NCI-H2029 (cell line): ENCODE measurements at places on chromosomes 16 and 17.

DNA sequence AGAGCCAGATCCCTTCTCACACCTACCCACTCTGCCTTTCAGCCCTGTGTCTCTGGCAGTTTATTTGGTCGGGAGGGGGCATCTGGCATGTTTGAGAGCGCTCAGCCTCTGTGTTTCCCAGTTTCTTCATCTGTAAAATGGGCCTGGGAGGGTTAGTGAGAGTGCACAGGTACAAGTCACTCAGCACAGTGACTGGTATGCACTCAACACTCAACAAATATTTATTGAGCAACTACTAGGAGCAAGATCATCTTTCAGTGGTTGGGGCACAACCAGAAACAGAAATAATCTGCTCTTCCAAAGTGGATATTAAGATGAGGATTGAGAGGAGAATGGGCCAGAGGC lies 13.7 kb upstream of the SRCIN1 start:
- DNase-seq = no peak

- no peak for DNase-seq
Observed at GRCh38 chr16:66395806-66396555, 29.5 kb downstream of the CDH5 start.

DNA sequence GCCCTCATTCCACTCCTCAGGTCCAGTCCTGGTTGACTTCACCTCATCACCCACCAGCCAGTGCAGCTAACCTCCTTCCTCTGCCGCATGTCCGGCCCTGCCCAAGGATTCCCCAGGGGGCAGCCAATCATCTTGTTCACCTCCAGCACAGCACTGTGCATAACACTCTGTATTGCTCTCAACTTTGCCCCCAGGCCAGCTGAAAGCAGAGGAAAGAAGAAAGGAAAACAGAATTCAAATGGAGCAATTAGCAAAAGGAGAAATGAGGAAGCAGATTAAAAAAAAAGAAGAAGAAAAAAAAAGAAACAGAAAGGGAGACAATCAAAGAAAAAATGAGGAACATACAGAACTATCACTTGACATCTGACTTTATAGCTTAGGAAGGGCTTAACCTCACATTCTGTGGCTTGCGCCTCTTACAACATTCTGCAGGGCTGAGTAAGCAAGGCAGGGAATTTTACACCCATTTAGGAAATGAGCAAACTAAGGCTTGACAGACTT lies 26.1 kb downstream of the GAS7 start:
- no peak for DNase-seq

DNA sequence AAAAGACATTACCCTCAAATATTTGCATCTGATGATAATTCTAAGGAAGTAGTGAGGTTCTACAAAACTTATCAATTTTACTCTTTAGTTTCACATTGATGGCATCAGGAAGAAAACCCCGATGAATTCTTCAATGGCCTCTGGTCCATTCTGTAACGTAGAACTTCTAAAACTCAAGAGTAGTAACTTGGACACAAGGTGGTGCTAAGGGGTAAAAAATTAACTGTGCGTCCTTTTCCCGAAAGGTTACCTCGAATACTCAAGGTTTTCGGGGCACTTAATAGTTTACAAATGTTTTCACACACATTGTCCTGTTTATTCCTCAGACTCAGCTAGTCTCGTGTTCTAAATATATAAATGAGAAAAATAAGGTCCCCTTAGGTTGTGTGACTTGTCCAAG lies 517.3 kb upstream of the ZFHX3 start:
- no peak for DNase-seq

GRCh38 chr16:29126057-29126494 lies 141.2 kb downstream of the LAT start:
- no peak for DNase-seq

DNA sequence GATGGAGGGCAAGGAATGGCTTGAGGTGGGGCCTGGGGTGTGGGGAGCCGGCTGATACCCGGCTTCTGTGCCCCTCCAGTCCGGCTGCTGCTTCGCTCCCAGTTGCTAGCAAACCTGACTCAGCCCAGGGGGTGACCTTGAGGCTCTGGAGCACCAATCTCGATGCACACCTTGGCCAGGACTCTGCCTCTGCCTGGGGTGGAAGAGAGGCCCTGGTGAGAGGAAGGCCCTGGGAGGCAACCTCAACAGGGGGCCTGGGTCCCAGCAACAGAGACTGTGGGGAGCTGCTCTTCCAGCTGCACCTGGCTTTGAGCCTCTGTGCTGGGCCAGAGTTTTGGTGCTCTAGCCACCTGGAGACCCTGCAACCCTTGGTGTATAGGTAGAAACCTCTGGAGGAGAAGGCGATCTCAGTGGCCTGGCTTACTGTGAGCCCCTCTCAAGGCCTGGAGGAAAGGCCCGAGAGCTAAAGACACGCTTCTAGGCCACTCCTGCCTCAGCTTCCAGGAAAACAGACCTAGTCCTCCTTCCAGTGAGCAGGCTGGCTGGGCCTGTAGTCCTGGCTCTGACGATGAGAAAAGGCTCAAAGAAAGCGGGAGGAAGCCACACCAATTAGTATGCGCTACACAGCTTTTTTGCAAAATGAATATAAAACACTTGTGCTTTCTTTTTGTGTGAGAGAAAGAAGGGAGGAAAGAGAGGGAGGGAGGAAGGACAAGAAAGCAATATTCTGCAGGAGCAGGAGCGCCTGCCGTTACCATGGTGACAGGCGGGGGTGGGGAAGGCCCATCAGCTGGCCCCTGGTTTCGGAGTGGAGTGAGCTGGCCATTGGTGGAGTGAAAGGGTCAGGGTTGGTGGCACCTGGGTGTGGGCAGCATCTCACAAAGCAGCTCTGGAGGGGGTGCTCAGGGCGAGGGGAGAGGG lies 51.0 kb downstream of the VAC14 start:
- DNase-seq = no peak

DNA sequence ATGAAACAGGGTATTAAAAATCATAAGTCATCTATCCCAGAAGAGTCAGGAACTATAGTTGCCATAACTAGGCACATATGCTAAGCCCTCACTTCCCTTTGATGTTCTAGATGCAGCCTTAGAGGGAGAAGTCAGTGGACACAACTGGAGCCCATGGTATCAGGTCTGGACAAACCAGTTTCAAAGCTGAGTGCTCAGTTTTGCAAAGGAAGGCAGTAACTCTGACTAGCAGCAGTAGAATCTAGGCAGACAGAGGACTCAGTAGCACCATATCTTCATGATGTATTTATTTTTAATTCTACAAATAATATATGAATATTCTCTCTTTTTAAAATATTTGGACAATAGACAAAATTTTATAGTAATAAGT lies 11.7 kb upstream of the FAM20A start:
- no peak for DNase-seq

GRCh38 chr16:14186007-14186794 lies 115.1 kb downstream of the MRTFB start:
- DNase-seq = peak; percentile 47

DNA sequence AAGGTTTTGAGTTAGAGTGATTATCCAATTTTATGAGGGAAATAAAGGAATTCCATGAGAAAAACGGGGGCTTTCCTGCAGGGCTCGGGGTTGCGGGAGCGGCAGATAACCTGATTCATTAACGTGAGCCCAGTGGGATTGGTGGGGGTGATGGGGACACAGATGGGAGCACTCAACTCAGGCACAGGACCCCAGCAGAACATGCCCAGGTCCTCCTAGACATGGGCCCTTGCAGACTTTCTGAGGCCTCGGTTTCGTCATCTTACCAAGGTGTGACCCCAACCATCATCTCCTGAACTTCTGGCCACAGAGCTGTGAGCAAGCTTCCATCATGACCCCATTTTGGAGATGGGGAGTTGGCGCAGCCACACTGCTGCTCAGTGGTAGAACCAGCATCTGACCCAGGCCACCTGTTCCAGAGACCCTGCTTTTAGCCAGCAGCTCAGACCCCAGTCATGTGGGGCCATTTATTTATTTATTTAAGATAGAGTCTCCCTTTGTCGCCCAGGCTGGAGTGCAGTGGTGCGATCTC lies 22.3 kb downstream of the CARHSP1 start:
- DNase-seq = no peak

DNA sequence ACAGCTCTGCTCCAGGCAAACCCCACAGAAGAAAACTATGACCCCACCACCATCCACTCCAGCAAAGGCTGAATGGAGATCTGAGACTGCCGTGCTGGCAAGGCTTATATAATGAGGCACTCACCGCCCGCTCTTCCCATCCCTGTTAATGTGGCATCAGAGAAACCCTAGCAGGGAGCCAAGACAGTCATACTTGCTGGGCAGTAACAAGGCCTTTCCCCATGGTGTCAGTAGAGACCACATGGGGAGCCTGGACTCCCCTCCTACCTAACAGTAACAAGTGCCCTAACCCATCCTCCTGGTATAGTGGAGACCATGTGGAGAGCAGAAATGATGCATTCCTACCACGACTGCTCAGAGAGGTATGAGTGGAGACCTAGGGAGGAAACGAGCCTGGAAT lies 235.2 kb downstream of the C16orf78 start:
- no peak for DNase-seq

DNA sequence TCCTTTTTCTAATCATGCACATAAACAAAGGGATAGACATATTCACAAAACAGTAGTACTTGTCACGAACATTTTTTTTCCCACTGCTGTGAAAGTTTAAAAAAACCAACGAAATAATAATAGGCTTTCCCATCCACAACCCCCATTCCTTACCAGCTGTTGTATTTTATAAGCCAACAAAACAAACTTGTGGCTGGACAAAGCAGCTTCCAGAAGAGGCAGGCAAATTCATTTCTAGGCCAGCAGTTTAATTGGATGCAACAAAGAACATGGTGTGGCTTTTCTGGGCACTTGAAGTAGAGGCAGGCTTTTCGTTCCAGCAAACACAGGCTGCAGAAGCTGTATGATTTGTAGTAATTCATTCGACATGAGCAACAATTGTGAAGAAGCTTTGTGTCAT lies 56.0 kb upstream of the FAM20A start:
- DNase-seq = no peak

GRCh38 chr16:83926726-83927397 lies 26.2 kb upstream of the OSGIN1 start:
- peak; percentile 29 for DNase-seq

DNA sequence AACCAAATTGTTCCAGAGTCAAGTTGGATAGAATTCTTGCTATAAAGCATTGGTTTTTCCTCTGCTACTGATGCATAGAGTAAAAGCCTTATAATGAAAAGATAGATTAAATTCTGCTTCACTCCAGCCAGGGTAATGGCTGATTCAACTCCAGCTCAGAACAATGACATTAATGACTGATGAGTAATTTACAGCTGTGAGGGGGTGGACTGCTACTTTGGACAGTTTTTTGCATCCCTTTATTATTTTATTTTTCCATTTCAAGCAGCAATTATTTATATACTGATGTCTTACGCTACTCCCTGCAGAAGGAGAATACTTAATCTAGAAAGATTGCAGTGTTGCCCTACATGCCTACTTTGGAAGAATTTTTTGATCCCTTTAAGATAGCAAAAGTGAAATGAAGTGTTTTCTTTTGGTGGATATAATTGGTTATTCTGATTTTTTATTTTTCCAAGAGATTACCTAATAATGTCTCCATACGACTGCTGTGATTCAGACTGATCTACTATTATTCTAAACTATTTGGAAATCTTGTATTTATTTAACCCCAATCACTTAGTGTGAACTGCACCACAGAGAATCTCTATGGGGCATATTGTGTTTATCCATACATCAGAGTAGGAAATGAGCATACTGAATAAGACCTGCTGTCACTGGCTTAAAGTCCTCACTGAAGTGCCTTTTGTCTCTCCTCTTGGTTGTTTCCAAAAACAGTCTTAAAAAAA lies 149.5 kb downstream of the TRIM37 start:
- no peak for DNase-seq

GRCh38 chr16:13093661-13094060 lies 192.3 kb downstream of the SHISA9 start:
- no peak for DNase-seq

DNA sequence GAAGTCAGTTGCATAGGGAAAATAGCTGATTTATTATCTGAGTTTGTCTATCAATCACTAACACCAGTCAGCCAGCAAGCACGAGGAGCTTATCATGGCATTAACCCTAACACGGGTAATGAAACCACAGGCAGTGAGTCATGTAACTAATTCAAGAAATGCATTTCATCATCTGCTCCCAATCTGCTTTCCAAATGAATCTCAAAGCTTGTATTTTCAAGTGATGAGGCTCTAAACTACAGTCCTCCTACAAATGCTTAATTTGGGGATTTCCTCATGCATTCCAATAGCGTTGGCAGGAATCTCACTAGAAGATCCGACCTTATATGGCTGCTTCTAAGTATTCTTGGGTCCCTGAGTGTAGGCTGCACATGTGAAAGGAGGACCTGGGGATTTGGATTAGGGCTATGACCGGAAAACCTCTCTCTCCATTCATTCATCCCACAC lies 118.4 kb upstream of the HSBP1 start:
- DNase-seq = no peak

DNA sequence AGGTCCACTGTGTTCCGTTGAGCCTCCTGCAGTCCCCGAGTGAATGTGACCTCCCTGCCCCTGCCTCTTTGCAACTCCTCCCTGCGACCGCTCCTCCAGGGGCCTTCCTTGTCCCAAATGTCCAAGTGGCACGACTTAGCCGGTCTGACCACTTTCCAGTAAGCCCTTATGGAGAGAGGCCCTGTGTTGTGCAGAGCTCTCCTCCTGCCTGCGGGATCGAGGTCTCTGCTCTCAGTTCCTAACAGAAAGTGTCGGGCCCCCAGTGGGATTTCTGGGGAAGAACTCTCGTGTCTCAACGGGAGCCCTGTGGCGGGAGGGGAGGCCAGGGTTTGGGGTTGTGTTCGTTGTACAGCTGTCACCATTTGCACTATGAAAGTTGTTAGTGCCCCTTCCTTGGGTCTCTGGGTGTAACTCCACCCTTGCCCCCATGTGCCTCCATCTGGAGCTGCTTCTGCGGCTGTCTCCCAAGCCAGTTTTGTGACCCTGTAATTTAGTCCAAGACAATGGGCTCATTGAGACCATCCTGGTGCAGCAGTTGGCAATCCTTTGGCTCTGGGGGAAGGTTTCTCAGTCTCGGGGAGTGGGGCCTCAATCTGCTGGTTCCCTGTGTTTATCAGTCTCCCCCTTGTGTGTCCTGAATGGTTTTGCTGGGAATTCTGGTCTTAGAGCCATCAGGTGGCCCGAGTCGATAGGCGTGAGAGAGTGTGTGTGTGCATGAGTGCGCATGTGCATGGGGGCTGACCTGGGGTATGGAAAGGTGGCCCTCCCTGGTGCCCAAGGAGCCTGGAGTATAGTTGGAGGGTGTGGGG lies 234.5 kb downstream of the SEC14L1 start:
- DNase-seq = no peak
